Activated T-helper 1 cell treated with anti-CD3 and anti-CD28 coated beads, Interleukin-12 subunit alpha, Interleukin-12 subunit beta, Interleukin-2, Interleukin-4 antibody, amounts not matched to agents 30 ng/mL and 10 ng/mL and 1 ng/mL, durations not matched to agents 14 hours and 24 hours and 36 hours (primary cell): ENCODE measurements at places on chromosomes 7 and 10.

DNA sequence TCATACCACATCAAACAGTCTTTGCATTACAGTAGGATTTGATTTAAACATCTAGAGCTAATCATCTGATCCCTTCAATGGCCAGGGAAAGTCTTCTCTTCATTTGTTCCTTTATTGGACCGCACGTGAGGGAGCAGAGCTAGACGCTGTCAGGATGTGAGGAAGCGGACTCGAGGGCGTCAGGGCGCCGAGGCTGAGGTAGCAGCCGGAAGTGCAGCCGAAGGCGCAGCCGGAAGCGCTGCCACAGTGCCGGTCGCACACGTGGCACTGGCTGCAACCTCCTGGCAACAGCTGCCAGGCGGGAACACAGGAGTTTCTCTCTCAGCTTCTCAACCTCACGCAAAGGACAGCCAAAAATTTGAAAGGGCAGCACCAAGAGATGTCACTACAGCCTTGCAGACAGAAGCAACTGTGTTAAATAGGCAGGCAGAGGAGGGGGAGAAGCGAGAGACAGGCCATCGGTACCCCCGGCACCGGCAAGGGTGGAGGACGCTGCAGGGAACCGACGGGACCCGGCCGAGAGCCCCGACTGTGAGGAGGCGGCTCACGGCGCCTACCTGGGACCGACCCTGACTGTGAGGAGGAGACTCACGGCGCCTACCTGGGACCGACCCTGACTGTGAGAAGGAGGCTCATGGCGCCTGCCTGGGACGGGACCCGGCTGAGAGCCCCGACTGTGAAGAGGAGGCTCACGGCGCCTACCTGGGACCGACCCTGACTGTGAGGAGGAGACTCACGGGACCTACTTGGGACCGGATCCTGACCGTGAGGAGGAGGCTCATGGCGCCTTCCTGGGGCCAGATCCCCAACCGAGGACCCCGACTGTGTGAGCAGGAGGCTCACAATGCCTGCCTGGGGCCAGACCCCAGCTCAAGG, 32.3 kb downstream of the VIPR2 start:
- DNase-seq = no peak

DNA sequence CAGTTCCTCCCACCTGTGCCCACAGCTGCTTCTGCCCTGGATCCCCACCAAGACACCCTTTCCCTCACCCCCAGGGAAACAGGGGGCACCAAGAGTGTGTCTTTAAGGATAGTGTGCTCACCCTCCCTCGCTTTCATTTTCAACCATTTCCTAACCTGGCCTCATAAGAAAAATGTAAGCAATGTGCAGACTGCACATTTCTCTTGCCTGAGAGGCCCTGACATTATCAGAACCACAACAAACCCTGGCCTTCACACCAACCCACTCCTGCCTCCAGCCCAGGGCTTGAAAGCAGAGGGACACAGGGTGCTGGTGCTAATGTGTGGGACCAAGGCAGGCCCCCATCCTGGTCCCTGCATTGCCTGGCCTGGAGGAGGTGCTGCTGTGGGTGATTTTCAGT, 11.0 kb upstream of the IMPDH1 start:
- no peak for DNase-seq

DNA sequence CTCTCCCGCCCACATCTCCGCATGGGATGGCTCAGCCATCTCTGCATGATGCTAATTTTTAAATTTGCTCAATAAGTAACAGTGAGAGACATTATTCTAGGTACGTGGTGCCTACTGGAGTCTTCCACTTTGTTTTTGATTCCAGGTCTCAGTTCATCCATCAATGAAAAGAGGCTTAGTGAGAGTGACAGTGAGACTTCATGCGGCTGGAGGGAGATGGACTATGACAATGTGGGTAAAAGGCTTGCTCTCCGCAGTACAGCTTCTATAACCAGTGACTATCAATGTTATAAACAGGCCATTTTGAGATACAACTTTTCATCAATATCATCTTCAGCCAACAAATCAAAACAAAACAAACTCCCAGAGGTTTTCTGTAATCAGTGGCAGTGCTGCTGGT, 563.4 kb upstream of the MKI67 start:
- DNase-seq = no peak

DNA sequence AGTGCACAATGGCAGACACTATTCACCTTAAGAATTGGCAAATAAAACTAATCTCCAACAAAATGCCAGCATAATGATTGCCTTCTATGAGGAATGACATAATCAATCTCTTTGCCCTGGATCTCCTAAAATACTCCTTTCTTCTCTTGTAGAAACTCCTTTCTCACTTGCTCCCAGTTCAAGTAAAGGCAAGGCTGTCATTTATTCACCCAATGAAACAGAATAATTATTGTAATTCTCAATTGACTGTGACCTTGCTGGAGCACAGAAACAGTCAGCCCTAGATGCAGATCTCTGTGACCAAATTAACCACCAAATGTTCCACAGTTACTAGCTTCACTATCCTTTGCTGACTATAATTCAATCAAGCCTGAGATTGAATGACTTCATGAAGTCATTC, 99.3 kb downstream of the SEMA3C start:
- DNase-seq = no peak

DNA sequence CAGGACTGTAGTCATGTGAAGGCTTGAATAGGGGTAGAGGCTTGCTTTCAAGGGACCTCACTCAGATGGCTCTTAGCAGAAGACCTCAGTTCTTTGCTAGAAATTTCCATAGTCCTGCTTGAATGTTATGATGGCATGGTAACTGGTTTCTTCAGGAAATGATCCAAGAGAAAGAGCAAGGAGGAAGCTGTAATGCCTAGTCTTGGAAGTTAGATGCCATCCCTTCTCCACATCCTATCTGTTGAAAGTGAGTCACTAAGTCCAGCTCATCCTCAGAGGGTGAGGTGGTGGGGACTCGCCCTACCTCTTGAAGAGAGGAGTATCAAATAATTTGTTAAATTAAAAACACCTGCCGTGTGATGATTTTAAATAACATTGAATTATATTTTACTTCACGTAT, 4.6 kb downstream of the MGAM start:
- DNase-seq = no peak

- no peak for DNase-seq
Observed at GRCh38 chr10:14233566-14233965, 97.2 kb downstream of the FRMD4A start.

DNA sequence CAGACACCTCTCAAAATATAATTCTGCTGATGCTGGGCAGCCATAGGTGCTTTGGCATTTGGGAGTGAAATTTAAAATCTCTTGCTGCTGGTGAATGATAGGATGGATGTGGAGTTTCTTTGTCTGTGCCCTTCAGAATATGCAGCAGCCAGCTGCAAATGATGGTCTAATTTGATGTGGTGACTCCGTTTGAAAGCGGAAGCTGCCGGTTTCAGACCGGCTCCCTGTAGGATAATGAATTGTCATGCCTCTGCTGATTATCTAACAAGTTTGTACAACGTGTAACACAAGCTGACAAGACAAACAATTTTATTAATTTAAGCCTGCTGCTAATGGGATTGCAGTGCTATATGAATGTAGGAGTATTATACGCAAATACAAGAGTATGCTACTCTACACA, 103.5 kb downstream of the SND1 start:
- no peak for DNase-seq

GRCh38 chr7:54961391-54961790, 57.4 kb upstream of the EGFR start:
- no peak for DNase-seq

DNA sequence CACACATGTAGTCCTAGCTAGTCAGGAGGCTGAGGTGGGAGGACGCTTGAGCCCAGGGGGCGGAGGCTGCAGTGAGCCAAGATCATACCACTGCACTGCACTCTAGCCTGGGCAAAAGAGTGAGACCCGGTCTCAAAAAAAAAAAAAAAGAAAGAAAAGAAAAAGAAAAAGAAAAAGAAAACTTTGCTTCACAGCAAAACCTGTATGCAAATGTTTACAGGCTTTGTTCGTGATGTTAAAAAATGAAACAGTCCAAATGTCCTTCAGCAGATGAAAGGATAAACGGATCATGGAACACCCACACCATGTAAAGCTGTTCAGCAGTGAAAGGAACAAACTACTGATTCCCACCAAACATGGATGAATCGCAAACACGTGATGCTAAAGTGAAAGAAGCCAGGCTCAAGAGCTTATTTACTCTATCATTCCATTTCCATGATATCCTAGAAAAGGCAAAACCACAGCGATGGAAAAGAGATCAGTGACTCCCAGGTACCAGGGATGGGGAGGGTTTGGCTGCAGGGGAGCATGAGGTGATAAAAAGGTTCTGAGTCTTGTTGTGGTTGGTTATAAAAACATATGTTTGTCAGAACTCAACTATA, 15.1 kb downstream of the LRRC20 start:
- DNase-seq = no peak

GRCh38 chr7:24365606-24366005, 81.6 kb downstream of the NPY start:
- DNase-seq = no peak

DNA sequence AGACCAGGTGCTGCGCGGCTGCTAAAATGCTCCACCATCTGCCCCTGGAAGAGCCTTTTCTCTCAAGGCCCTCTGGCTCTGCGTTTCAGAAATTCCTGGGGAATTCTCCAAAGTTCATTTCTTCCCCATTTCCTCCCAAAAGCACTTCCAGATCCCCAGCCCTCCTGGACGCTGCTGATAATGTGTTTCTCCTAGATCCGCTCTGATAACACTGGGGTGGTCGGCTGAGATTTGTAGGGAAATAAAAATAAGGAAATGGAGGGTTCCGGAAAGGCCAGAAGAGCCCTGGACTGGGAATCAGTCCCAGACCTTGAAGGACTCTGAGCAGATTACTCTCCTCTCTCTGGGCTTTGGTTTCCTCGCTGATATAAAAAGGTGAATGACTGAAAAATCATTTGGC, 28.1 kb downstream of the COL13A1 start:
- DNase-seq = no peak

DNA sequence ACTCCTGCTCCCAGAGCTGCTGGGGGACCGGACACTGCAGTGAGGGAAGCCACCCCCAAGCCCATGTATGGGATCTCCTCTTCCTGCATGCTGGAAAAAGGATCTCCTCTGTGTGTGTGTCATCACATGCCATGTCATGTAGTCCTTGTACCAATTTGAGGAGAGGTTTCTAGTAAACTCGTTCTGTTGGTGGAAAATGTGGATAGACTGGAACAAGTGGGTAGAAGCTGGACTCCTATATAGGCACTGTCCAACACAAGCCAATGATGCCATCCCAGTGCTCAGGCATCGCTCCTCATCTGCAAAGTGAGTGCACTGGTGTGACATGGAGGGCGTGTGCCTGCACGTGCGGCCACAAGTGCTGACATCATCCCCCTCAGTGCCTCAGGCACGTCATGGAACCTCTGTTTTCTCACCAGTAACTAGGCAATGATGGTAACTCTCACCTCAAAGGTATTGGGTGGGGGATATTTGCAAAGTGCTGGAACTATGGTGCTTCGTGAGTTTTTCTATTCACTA, 19.3 kb downstream of the MYO1G start:
- no peak for DNase-seq

GRCh38 chr10:4329225-4329624, 496.8 kb upstream of the AKR1E2 start:
- DNase-seq = no peak

GRCh38 chr7:129013048-129013724, 41.7 kb downstream of the TNPO3 start:
- no peak for DNase-seq

DNA sequence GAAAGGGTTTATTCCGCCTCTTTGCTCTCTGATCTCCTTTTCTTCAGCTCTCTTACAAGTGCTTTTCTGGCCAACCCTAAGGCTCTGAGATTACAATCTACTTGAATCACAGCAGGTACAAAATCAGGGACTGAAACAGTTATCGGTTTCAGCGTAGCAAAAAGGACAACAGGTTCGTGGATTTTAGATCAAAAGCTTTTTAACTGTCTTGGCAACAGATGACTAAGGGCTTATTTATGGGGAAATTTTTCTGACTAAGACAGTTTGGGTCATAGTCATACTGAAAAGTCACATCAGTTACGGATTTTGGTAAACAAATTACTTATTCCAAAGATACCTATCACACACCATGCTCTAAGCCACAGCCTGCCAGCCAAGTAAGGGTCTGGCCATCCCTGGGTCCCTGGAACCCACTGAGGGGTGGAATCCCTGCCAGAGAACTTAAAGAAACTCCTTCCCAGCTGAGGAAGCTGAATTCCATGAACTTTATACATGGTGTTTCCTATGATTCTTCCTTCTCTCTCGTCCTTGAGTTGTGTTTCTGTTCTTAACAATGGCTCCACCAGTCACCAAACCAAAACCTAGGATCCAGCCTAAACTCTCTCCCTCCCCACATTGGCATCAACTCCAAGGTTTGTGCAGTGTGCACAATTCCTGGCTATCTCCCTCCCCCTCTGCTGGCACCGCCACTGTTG, 169.3 kb downstream of the FAM107B start:
- DNase-seq = peak; percentile 54

GRCh38 chr10:131773370-131774343, 127.2 kb upstream of the PPP2R2D start:
- no peak for DNase-seq

DNA sequence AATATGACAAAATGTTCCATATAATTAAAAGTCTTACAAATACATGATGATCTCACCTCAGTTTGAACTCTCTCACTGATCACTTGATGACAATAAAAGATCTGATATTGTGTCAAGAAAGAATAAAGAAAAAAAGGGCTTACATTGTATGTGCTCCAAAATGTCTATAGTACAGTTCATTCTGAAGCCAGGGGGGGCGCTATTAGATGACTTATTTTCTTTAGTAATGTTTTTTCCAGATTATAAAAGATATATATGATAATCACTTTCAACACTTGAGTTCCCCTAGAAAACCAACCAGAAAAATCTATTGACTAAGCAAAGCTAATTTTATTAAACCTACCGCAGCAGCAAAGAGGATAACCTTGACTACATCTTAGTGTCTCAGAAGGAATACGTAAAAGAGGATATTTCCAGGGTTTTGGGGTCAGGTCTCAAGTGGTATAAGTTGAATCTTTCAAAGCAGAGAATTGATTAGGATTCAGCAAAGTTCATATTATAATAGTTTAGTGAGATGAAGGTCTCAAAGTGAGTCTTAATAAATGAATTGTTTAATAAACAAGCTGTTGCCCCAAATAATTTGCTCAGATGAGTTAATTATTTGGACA, 55.8 kb downstream of the PTN start:
- DNase-seq = no peak

DNA sequence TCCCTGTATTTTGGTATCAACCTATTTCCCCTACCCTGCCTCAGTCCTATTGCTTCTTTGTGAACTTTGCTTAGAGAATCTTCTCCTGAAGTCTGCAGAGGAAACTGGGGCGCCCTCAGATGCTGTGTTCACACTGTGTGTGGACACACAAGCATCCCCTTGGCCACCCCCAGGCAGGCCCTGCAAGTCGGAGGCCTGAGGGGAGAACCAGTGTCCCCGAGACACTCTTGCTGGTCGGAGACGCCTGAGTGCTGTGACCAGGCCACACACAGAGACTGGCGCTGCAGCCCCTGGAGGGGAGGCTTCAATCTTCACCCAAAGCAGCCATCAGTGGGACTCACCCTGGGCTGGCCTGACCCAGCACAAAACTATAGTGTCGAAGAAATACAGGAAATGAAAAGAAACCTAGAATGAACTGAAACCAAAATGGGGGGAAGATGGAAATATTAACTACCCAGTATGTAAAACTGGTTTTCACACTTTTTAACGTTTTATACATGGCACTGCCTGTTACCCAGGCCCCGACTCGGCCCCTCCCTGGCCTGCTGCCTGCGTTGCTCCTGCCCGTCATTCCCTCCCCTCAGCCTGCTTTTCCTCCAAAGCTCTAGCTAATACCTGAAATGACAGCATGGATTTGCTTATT, 48.4 kb upstream of the FAM20C start:
- no peak for DNase-seq

- no peak for DNase-seq
Observed at GRCh38 chr10:88232029-88232895, 350.9 kb downstream of the RNLS start.
